IMR-90 (cell line): ENCODE measurements at places on chromosomes 12 and 14. TPM values are rescaled to one million over a fixed set of nuclear protein-coding genes. Genes with fewer than 3 reads are reported as not detected.

- no peaks in the 10 kb centered on the region for H3K36me3 ChIP-seq
- no peak overlapping the region for H3K27ac ChIP-seq
- no peak overlapping the region for H3K4me3 ChIP-seq
- peaks cover under 1% of the 10 kb centered on the region for H3K4me1 ChIP-seq
These were observed 135.7 kb downstream of the PLXNC1 start for GRCh38 chr12:94284046-94284445.

DNA sequence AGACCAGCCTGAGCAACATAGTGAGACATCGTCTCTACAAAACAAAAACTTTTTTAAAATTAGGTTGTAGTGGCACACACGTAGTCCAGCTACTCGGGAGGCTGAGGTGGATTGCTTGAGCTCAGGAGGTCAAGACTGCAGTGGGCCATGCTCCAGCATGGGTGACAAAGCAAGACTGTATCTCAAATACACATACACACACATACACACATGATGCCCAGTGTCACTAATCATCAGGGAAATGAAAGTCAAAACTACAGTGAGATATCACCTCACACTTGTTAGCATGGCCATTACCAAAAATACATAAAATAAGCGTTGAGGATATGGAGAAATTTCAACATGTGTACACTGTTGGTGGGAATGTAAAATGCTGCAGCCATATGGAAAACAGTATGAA, 33.2 kb upstream of the KICS2 start:
- DNase-seq = peak; percentile 4
- no peaks in the 10 kb centered on the region for H3K27me3 ChIP-seq

- H3K27ac ChIP-seq = no peak overlapping the region
- H3K27me3 ChIP-seq = no peaks in the 10 kb centered on the region
- H3K4me1 ChIP-seq = no peaks in the 10 kb centered on the region
- H3K36me3 ChIP-seq = no peaks in the 10 kb centered on the region
These were observed 268.1 kb downstream of the EGLN3 start for GRCh38 chr14:33682760-33683159.

DNA sequence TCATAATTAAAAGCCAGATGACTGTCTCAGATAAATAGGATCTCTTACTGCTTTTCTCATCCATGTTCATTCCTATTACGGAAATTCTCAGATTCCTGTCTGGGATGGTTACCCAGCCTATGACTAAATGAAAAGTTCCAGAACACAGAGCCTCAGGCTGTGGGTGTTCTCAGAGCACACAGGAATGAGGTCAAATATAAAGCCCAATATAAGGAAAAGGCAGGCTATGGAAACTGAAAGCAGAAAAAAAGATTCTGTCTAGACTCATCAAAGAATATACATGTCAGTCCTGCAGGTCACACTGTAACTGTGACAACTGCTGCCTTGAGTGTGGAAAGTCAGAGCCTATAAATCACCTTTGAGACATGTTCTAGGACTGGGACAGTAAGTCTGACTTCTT, 64.3 kb downstream of the DCAF5 start:
- no peaks in the 10 kb centered on the region for H3K27me3 ChIP-seq
- DNase-seq = peak; percentile 70
- peaks cover 7% of the 10 kb centered on the region for H3K4me1 ChIP-seq
- H3K27ac ChIP-seq = 0 out of 2 replicates have a peak overlapping the region, but pooled peaks have one; percentile 38

DNA sequence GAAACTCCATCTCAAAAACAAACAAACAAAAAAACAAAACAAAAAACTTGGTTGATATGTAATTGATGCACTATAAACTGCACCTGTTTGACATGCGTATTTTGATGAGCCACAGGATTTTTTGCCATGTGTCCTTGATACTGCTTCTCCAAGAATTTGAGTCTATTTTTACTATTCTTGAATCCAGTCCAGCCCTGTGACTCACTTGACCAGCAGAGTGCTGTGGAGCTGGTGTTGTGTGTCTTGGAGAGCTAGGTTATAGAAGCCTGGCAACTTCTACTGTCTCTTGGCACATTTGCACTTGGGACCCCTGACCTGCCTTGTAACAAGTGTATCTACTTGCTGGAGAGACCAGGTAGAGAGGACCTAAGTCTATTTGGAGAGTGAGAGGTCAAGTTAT, 52.0 kb downstream of the KLRG1 start:
- H3K27me3 ChIP-seq = 0 out of 2 replicates have a peak, but pooled peaks cover 2% of the 10 kb centered on the region
- no peak overlapping the region for H3K27ac ChIP-seq
- H3K36me3 ChIP-seq = no peaks in the 10 kb centered on the region
- no peaks in the 10 kb centered on the region for H3K4me1 ChIP-seq
- H3K4me3 ChIP-seq = no peak overlapping the region

GRCh38 chr14:71410578-71411284, 503.5 kb downstream of the PCNX1 start:
- no peak for DNase-seq
- no peaks in the 10 kb centered on the region for H3K36me3 ChIP-seq
- no peaks in the 10 kb centered on the region for H3K27me3 ChIP-seq
- H3K4me3 ChIP-seq = no peak overlapping the region
- peaks cover 23% of the 10 kb centered on the region for H3K4me1 ChIP-seq
- H3K27ac ChIP-seq = no peak overlapping the region

- no peaks in the 10 kb centered on the region for H3K27me3 ChIP-seq
- no peak overlapping the region for H3K4me3 ChIP-seq
- H3K27ac ChIP-seq = no peak overlapping the region
- no peaks in the 10 kb centered on the region; the same call in 1 of the 2 replicates for H3K36me3 ChIP-seq
These were observed 47.9 kb downstream of the FGD6 start for GRCh38 chr12:95169368-95169767.

- no peak overlapping the region for H3K27ac ChIP-seq
- H3K27me3 ChIP-seq = no peaks in the 10 kb centered on the region
- H3K4me3 ChIP-seq = no peak overlapping the region
- no peak for DNase-seq
- H3K36me3 ChIP-seq = no peaks in the 10 kb centered on the region
These were observed 222.2 kb upstream of the TMEM260 start for GRCh38 chr14:56357428-56357827.

- peaks cover 51% of the 10 kb centered on the region for H3K36me3 ChIP-seq
- DNase-seq = no peak
- no peak overlapping the region for H3K27ac ChIP-seq
- H3K27me3 ChIP-seq = no peaks in the 10 kb centered on the region
- no peak overlapping the region for H3K4me3 ChIP-seq
- peaks cover 2% of the 10 kb centered on the region; the same call in 1 of the 2 replicates for H3K4me1 ChIP-seq
These were observed 6.6 kb upstream of the CRIP2 start for GRCh38 chr14:105467942-105468471.

- H3K36me3 ChIP-seq = peaks cover 5% of the 10 kb centered on the region; the same call in 1 of the 2 replicates
- H3K27ac ChIP-seq = no peak overlapping the region
- no peaks in the 10 kb centered on the region for H3K27me3 ChIP-seq
- no peak overlapping the region for H3K4me3 ChIP-seq
- H3K4me1 ChIP-seq = no peaks in the 10 kb centered on the region
These were observed 220.2 kb downstream of the ANO6 start for GRCh38 chr12:45435945-45436710.

- DNase-seq = no peak
- H3K4me1 ChIP-seq = peaks cover 31% of the 10 kb centered on the region
- H3K27me3 ChIP-seq = no peaks in the 10 kb centered on the region
- no peak overlapping the region for H3K4me3 ChIP-seq
- no peak overlapping the region; the same call in 1 of the 2 replicates for H3K27ac ChIP-seq
These were observed 43.4 kb downstream of the PSMA6 start for GRCh38 chr14:35335388-35336092.

GRCh38 chr14:96167224-96168148, 37.2 kb upstream of the BDKRB2 start:
- no peaks in the 10 kb centered on the region for H3K36me3 ChIP-seq
- no peak overlapping the region for H3K4me3 ChIP-seq
- H3K27me3 ChIP-seq = no peaks in the 10 kb centered on the region
- H3K27ac ChIP-seq = peak overlapping the region; percentile 95
- peak; percentile 95 for DNase-seq

DNA sequence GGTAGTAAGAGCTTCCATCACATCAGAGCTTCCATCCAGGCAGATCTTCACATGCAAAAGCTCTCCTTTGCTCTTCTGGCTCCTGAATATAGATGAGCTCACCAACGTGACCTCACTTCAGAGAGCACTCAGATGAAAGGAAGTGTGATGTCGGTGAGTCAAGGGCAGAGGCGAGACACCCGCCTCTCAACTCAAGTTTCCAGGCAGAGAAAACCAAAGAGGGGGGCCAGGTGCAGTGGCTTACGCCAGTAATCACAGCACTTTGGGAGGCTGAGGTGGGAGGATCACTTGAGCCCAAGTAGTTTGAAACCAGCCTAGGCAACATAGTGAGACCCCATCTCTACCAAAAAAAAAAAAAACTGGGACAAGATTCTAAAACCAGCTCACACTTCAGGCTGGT, 126.9 kb downstream of the DUSP6 start:
- no peak overlapping the region for H3K4me3 ChIP-seq
- no peaks in the 10 kb centered on the region for H3K27me3 ChIP-seq

- H3K4me1 ChIP-seq = 0 out of 2 replicates have a peak, but pooled peaks cover 3% of the 10 kb centered on the region
- DNase-seq = peak; percentile 57
- H3K4me3 ChIP-seq = no peak overlapping the region
- no peak overlapping the region for H3K27ac ChIP-seq
These were observed 2.3 kb upstream of the CEBPE start for GRCh38 chr14:23121361-23121771.

DNA sequence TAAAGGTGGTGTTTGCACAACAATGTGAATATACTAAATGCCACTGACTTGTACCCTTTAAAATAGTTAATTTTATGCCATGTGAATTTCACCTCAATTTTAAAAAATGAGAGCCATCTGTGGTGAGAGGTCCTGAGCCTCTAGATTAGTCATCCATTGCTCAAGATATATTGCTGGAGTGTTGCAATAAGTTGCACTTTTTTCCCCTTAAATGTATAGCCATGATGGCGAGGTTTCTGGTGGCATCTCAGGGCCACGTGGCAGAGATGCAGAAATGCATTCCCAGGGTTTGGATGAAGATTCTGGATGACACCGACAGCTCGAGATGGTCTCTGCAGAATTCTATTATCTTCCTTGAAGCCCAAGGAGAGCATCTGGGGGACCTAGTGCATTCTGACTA, 153.7 kb downstream of the AACS start:
- no peaks in the 10 kb centered on the region for H3K4me1 ChIP-seq
- no peak overlapping the region for H3K27ac ChIP-seq
- DNase-seq = no peak
- H3K4me3 ChIP-seq = no peak overlapping the region
- no peaks in the 10 kb centered on the region for H3K36me3 ChIP-seq

DNA sequence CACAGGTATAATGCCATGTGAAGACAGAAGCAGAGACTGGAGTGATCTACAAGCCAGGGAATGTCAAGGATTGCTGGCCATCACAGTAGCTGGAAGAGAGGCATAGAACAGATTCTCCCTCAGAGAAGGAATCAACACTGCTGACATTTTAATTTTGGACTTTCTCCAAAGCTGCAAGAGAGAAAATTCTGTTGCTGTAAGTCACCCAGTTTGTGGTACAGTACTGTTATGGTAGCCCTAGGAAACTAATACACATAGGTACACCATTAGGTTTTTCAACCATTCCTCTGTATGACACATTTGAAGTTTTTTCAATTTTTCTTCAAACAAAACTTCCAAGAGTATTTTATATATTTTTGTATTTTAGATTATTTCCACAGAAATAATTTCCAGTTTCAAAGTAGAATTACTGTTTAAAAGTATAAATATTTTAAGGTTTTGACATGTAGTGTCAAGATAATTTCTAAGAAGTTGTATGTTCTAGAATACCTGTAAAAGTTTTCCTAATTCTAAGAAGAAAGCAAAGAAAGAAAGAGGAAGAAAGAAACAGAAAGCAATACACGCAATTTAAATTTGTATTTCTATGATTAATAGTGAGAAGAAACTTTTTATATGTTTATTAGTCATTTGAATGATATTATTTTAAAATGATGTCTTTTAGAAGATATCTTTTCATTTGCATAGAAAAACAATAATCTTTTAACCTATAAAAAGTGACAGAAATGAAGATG, 64.9 kb upstream of the CATSPERB start:
- no peaks in the 10 kb centered on the region for H3K4me1 ChIP-seq
- peak; percentile 28 for DNase-seq
- H3K4me3 ChIP-seq = no peak overlapping the region
- H3K27me3 ChIP-seq = no peaks in the 10 kb centered on the region
- H3K36me3 ChIP-seq = no peaks in the 10 kb centered on the region

GRCh38 chr12:89977405-89978085, 268.9 kb upstream of the ATP2B1 start:
- H3K27me3 ChIP-seq = no peaks in the 10 kb centered on the region
- DNase-seq = peak; percentile 52
- no peak overlapping the region for H3K27ac ChIP-seq
- H3K4me1 ChIP-seq = peaks cover 6% of the 10 kb centered on the region

DNA sequence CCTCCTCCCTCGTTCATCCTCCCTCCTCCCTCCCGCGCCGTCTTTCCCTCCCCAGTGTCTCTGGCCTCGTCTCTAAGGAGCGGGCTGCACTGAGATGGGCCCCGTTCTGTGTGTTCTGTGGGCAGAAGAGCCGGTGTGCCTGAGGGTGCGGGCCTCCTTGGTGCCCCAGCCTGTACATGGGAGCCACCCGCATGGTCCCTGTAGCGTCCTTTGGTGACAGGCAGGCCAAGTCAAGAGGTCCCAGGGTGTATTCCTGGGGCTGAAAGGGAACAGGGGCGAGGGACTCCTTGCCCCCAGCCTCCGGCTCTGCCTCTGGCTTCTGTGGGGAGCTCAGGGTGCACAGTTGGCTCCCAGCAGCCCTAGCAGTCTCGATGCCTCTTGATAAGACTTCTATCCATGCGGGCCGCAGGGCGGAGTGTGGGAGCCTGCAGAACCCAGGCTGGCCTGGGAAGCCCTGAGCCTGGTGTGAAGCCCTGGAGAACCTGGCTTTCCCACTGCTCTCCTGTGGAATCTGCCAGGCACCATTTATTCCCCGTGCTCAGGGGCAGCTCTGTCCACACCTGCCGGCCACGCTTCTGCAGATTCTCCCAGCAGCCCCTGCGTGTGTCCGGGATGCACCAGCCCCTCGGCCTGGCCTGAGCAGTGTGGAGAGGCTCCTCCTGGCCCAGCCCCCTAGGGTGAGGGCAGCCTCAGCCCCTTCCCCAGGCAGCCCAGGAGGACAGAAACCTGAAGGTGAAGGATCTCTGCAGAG, 181.3 kb downstream of the KIF26A start:
- no peak for DNase-seq
- no peak overlapping the region for H3K4me3 ChIP-seq
- no peaks in the 10 kb centered on the region for H3K36me3 ChIP-seq
- no peaks in the 10 kb centered on the region for H3K27me3 ChIP-seq
- H3K27ac ChIP-seq = no peak overlapping the region
- H3K4me1 ChIP-seq = no peaks in the 10 kb centered on the region

- DNase-seq = no peak
- peaks cover 2% of the 10 kb centered on the region; the same call in 1 of the 2 replicates for H3K4me1 ChIP-seq
- H3K27me3 ChIP-seq = no peaks in the 10 kb centered on the region
- peaks cover 3% of the 10 kb centered on the region; the same call in 1 of the 2 replicates for H3K36me3 ChIP-seq
These were observed 69.4 kb downstream of the SLC38A6 start for GRCh38 chr14:61050417-61050816.

GRCh38 chr14:57816568-57817284, 49.2 kb downstream of the SLC35F4 start:
- no peaks in the 10 kb centered on the region for H3K27me3 ChIP-seq
- no peak overlapping the region for H3K4me3 ChIP-seq
- H3K27ac ChIP-seq = no peak overlapping the region
- H3K36me3 ChIP-seq = no peaks in the 10 kb centered on the region
- no peak for DNase-seq

Gene WSCD2
- not detected in 2 replicates for total RNA-seq

Gene CCND2
- total RNA-seq = 2.3 and 2.8 TPM in 2 replicates

Gene KRT75
- not detected in 2 replicates for total RNA-seq

Gene EFS
- 2.2 and 2.5 TPM in 2 replicates for total RNA-seq

Gene OTX2
- total RNA-seq = not detected in 2 replicates

Gene DNAH10
- 0.18 and 0.28 TPM in 2 replicates for total RNA-seq

Gene CDKL1
- total RNA-seq = 3.8 and 7.2 TPM in 2 replicates

Gene ZNF385A
- 0.28 and 0.36 TPM in 2 replicates for total RNA-seq

Gene ZFHX2
- total RNA-seq = under 0.01 and 0.18 TPM in 2 replicates

Gene FGD6
- total RNA-seq = 9.5 and 9.7 TPM in 2 replicates

Gene BCL2L14
- not detected in 2 replicates for total RNA-seq
